ENCODE measurements at places on chromosomes 16 and 17. TPM values are rescaled to one million over a fixed set of nuclear protein-coding genes. Genes with fewer than 3 reads are reported as not detected.

PRCD gene
- 0.82 TPM for total RNA-seq

GNG13 gene
- total RNA-seq, result not detected

PRAC2 gene
- not detected for total RNA-seq

- DNase-seq, result no peak
These were observed 25.4 kb downstream of the RTN4RL1 start for GRCh38 chr17:1999557-2000251.

DNA sequence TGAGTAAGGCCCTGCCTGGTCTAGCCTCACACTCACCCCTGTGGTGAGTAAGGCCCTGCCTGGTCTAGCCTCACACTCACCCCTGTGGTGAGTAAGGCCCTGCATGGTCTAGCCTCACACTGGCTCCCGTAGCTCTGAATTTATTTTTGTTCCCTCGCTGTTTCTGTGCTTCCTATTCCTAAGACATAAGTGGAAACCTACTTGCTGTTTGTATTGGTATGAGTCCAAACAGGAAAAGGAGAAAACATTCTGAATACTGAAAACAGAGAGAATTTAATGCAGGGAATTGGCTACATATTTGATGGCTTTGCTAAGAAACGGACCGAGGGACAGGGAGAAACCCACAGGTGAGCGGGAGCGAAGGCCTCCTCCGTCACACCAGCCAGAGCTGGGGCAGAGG, 267.8 kb downstream of the FOXL1 start:
- DNase-seq, result no peak

GRCh38 chr17:11293480-11293879, 52.5 kb downstream of the SHISA6 start:
- no peak for DNase-seq

SDR42E1 gene
- 6.3 TPM for total RNA-seq

DNA sequence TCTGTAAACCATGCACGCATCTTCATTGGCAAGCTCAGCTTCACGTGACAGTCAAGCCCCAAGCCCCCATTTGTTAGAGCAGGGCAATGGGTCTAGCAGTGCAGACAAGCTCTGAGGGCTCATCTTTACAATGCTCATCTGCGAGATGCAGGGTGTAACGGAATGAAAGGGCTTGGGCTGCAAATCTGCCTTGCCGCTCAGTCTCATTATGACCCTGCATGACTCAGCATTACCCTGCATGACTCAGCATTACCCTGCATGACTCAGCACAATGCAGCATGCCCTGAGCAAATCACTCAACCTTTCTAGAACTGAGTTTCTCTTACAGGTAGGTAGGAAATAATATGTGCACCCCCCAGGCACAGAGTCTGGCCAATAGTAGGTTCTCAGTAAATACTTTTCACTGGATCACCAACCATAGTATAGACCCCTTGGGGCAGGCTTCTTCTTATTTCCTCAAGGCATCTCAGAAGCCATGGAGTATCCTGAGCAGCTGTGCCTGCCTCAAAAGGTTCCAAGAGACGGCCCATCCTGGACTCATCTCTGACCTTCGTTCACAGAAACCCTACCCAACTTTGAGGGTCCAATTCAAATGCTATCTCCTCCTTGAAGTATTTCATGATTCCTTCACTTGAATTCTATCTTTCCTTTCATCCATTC, 391.3 kb upstream of the CDH5 start:
- DNase-seq, result no peak

- no peak for DNase-seq
These were observed 43.2 kb downstream of the GOSR1 start for GRCh38 chr17:30520436-30520835.

DNA sequence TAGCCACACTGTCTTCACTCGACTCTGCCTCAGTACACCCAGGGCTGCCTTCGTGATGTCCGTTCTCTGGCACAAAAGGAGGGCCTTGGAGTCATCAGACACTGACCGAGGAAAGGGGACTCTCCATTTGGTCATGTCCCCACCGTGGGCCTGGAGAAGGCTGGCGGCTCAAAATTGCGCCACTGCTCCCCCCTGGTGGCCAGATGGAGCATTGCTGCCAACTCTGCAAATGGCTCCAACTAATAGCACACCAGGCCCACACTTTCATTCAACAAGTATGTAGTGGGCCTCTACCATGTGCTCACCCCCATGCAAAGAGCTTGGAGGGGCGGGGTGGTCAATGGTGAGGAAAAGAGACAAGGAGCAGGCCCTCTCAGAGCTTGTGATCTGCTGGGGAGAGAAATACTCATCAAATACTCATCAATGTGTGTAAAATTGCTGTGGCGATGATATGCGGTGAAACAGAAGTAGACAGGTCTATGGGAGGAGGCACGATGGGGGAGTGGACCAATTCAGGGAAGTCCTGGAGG, 5.2 kb upstream of the GRIN2C start:
- peak; percentile 84 for DNase-seq

DNA sequence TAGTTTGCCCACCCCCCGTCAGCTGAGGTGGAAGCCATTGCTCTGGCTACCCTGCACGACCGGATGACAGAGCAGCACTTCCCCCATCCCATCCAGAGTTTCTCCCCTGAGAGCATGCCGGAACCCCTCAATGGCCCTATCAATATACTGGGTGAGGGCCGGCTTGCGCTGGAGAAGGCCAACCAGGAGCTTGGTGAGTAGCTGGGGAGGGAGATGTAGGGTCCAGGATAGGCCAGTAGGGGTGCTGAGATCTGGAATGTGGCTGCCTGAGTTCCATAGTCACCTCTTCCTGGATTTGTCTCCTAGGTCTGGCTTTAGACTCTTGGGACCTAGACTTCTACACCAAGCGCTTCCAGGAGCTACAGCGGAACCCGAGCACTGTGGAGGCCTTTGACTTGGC, 6.4 kb downstream of the PFAS start:
- DNase-seq, result no peak

CES1 gene
- 1.7 TPM for total RNA-seq

- peak; percentile 97 for DNase-seq
These were observed at the start of gene CLUH for GRCh38 chr17:2711608-2712299. CLUH (minus strand) TSS chr17:2711764; CDS start chr17:2711661, 103 bp downstream.

DNA sequence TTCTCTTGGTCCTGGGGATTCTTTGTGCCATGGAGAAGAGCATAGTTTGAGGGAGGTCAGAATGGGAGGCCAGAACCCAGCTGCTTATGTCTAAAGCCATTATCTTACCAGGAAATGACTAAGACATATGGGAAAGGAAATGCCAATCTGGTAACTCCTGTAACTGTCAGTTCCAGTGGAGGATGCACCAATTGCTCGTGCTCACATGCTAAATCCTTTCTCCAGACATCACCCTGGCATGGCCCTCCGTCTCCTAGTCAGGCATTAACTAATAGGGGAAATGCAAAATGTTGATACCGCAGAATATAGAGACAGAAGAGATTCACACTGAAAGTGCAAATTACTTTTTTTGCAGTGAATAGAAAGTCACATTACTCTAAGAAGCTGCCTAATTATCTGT, 255.6 kb upstream of the HSBP1 start:
- no peak for DNase-seq

DNA sequence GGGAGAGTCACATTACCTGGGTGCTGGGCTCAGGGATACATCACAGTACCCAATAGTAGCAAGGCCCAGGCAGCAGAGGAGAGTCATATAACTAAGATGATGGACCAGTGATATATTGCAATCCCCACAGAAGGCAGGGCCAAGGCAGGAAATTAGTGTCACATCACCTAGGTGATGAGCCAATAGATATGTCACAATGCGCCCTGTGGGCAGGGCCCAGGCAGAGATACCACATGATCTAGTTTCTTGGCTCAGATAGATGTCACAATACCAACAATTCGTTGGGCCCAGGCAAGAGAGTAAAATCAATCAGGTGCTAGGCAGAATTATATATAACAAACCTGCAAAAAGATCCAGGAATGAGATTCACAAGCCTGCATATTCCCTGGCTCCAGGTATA, 2111.5 kb downstream of the TP53TG3F start:
- DNase-seq, result no peak

GRCh38 chr16:733382-734207, 6.7 kb downstream of the HAGHL start:
- DNase-seq, result peak; percentile 62

DNA sequence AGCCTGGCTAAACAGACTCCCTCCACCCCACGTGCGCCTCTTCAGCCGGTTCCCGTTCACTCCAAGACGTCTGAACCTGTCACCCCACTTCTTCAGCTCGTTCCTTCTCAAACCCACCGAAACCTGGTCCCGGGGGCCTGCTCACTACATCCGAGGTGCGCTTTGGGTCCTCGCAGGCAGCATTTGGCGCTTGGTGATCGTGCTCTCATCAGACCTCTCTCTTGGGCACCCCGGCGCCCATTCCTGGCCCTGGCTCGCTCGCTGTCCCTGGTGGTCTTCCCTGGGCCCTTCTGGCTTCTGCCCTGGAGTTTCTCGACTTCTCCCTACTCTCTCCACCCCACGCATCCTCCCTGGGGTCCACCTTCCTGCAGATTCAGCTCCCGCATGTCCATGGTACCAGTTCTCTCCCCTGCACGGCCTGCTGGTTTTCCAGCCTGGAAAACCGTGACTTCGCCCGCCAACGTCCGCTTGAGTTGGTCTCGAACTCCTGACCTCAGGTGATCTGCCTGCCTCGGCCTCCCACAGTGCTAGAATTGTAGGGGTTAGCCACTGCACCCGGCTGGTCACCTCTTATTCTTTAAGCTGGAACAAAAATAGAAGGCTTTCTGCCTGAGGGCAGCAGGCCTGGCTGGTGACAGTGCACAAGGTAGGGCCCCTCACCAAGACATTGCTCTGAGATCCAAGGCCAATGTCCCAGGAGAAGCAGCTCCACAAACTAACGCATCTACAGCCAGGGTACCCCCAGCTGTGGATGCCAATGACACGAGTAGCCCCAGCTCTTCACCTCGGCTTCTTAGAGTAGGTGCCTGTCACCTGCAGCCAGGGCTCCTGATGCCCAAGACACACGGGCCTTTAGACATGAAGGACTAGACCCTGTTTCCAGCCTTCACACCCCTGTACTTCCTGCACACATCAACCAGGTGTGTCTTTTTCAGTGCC, 1.1 kb upstream of the MEAK7 start:
- DNase-seq, result no peak

SLC16A11 gene
- 1.2 TPM for total RNA-seq

- no peak for DNase-seq
These were observed 8.5 kb upstream of the KLHL11 start for GRCh38 chr17:41873559-41874292.

DNA sequence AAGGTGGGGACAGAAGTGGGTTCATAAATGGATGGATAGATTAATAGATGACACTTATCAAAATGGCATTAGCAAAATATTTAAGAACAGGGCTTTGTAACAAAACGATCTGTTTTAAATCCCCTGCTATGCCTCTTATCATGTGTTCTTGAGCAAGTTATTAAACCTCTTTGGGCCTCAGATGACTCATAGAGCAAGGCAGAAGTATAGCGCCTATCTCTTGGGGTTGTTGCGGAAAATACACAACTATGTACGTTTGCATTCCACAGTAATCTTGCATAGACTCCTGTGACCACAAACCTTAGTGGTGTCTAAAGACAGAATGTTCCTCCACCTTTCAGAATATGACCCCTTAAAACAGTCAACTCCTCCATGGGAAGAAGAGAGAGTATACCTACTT, 116.8 kb downstream of the CDYL2 start:
- no peak for DNase-seq

All from natural killer cell (primary cell).